ENCODE measurements at places on chromosomes 2 and 18. TPM values are rescaled to one million over a fixed set of nuclear protein-coding genes. Genes with fewer than 3 reads are reported as not detected.

The RALB gene
- total RNA-seq: 35.8 TPM

The ALK gene
- not detected for total RNA-seq

The TXNDC2 gene
- total RNA-seq: 0.12 TPM

The INPP5D gene
- 0.17 TPM for total RNA-seq

The ERMN gene
- total RNA-seq: not detected

The PAX3 gene
- not detected for total RNA-seq

The HOXD13 gene
- total RNA-seq: not detected

The SLC16A14 gene
- 0.23 TPM for total RNA-seq

The TFPI gene
- 86.5 TPM for total RNA-seq

The EPAS1 gene
- total RNA-seq: 172 TPM

The CBLN2 gene
- 0.12 TPM for total RNA-seq

The PDE1A gene
- 90.7 TPM for total RNA-seq

The IL1RL2 gene
- 1.7 TPM for total RNA-seq

The CWC22 gene
- total RNA-seq: 7.5 TPM

The SCYGR4 gene
- total RNA-seq: not detected

The TNFRSF11A gene
- 0.34 TPM for total RNA-seq

The FIGN gene
- 1.3 TPM for total RNA-seq

The AQP4 gene
- not detected for total RNA-seq

The BCL2 gene
- total RNA-seq: 4.1 TPM

The SP110 gene
- 7.6 TPM for total RNA-seq

The DAW1 gene
- 1.5 TPM for total RNA-seq

The TUBB8B gene
- not detected for total RNA-seq

The KHK gene
- 0.12 TPM for total RNA-seq
